Cardiac septum (tissue), 1 donor: ENCODE measurements at places on chromosomes 1 and 21. TPM values are rescaled to one million over a fixed set of nuclear protein-coding genes. Genes with fewer than 3 reads are reported as not detected.
A peak's percentile ranks its signal among the peaks of the same experiment; 100 is the strongest.

DNA sequence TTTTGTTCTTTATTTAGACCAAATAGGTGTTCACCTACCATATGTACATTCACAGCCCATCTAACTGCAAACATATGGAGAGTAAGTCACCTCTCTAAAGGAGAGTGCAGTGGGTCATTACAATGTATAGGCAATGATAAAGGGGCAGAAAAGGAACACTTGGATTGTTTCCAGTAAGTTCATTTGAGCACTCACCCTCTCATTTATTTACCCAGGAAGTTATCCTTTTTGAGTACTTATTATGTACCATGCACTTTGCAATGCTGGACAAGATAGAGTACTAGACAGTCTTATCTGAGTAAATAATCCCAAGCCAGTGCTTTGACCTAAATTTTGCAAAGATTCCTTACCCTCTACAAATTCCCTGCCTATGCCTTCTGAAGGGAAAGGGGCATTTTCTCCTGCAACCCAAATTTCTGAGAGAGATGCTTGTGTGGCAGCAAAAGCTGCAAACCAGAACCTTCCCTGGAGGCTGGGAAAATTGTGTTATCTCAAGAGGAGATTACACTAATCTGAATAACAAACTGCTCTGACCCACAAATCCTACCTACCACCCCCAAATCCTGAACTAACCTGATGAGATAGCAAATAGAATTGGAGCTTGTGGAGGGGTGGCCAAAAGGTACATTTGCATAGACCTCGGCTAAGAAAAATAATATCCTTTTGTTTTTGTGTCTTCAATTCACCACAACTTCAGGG is 18.6 kb upstream of the RGS8 start:
- no peak for DNase-seq

GRCh38 chr21:23837564-23837963 is 1769.7 kb downstream of the MRPL39 start:
- DNase-seq, result no peak

DNA sequence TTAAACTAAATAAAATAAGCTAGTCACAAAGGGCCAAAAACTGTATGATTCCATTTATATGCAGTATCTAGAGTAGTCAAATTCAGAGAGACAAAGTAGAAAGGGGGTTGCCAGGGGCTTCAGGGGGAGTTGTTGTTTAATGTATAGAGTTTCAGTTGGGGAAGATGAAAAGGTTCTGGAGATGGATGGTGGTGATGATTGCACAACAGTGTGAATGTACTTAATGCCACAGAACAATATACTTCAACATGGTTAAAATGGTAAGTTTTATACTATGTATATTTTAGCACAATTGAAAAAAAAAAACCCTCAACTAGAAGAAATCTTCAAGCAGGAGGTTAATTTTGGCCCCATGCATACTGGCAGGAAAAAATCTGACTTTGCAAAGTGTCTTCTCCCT is 24.3 kb downstream of the VAV3 start:
- no peak for DNase-seq

DNA sequence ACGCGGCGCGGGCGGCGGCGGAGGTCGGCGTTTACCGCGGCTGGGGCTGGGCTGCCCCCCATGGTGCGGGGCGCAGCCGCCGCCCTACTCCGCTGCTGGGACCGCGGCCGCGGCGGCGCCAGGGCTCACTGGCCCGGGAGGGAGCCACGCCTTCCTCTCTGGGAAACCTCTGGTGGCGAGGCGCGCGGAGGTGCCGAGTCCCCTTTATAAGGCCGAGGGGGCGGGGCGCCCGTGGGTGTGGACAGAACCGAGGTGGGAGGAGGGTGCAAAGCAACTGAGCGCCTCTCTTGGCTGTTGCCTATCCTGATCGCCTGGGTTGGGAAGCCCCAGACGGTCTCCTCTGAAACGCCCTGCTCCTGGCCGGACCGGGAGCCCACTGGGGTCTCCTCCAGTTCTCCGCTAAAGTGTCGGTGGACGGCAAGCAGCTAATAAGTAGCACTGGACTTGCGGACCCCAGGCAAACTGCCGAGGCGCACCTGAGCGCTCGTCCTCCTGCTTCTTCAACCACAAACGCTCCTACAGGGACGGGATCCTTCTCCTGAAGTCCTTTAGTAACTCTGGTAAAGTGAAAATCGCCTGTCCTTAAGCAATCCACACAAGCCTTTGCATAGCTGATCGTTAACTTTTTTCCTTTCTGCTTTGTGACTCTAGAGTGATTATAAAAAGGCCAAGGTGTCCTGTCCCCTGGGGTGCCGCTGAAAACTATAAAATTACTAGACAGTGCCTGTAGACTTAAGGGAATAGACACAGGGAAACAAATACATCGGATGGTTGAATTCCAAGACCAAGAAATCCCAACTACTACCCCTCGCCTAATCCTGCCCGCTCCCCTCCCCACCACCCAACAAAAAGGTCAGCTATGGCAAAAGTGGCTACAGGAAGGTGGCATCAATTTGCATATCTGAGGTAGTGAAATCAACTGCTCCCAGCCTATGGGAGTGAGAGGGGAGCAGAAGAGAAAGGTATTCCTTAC is at the start of gene PTGER3:
TSS of gene PTGER3 (minus strand) at position 182 of the 973 bp plus-strand sequence. CDS start 239 bp downstream, outside the sequence.
- DNase-seq, result no peak

- no peak for DNase-seq
Measured at GRCh38 chr1:1283821-1284220, 3.6 kb downstream of the SCNN1D start.

GRCh38 chr1:168613038-168613451 is 36.6 kb downstream of the XCL1 start:
- DNase-seq, result no peak

DNA sequence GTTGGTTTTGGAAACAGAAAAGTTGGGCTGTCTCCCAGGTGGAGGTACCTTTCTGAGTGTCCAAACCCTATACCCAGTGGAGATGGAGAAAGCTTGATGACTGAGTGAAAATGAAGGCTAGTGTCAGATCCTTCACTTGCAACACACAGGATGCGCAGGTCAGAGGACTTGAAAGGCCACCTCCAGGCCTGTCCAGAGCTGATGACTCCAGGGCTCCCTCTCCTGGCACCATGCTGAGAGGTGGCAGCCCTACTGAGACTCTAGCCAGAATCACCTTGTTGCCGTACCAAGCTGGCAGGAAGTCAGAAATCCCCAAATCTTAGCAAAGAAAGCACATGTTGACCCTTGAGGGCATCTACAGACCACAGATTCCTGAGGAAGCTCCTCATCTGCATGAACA is 16.4 kb downstream of the KNCN start:
- DNase-seq, result no peak

- DNase-seq, result no peak
Measured at GRCh38 chr1:28411656-28412055, 42.1 kb downstream of the PHACTR4 start.

DNA sequence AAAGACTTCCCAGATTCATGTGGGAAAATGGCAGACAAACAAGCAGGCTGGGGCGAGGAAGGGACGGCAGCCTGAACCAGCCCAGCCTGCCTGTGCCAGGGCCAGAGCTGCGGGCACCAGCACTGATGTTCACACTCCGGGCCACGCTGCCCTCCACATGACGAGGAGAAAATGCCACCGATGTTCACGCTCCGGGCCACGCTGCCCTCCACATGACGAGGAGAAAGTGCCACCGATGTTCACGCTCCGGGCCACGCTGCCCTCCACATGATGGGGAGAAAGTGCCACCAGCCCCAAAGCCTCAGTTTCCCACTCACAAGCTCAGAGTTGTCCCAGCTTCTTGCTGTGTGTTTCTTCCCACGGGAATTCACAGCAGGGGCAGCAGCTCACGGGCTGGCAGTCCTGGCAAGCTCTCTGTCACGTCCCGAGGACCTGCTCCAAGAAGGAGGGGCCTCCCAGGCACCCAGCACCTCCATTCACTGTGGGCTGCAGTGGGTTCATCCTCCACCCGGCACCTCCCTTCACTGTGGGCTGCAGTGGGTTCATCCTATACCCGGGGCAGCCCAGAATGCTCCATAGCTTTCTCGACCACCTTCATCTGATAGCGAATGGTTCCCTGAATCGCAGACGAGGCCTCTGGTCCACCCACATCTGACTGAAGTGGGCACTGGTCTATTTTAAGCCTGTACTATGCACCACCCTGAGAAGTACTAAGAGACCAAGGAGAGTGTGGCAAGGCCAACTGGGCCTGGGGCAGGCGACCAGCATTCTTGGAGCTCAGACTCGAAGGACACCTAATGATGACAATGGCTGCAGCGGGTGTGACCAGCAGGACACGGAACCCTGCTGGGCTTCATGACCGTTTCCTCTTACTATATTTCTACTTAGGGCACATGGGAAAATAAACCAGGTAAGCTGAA is 108.8 kb downstream of the NPHP4 start:
- no peak for DNase-seq

GRCh38 chr1:217095050-217095622 is 371.9 kb upstream of the ESRRG start:
- DNase-seq, result no peak

GRCh38 chr1:59592924-59593323 is 221.8 kb upstream of the HOOK1 start:
- DNase-seq, result no peak

- no peak for DNase-seq
Measured at GRCh38 chr1:167832693-167833092, 81.2 kb downstream of the ADCY10 start.

- DNase-seq, result no peak
Measured at GRCh38 chr1:68128157-68128556, 77.7 kb upstream of the DIRAS3 start.

DNA sequence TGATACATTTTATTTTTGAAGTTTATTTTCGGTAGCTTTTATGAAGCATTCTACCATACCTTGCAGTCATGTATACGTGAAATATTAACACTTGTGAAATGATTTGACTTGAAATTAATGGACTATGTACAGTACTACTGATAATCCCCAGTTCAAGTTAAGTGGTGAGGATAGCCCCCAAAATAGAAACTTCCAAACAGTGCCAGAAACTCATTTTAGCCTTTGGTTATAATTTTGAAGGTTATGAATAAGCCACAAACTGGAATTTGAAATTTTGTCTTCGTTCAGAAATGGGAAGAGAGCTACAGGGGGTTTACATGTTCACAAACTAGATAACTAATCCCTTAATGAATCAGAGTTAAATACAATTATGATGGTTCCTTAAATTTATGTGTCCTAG is 1.5 kb upstream of the HNRNPU start:
- no peak for DNase-seq

DNA sequence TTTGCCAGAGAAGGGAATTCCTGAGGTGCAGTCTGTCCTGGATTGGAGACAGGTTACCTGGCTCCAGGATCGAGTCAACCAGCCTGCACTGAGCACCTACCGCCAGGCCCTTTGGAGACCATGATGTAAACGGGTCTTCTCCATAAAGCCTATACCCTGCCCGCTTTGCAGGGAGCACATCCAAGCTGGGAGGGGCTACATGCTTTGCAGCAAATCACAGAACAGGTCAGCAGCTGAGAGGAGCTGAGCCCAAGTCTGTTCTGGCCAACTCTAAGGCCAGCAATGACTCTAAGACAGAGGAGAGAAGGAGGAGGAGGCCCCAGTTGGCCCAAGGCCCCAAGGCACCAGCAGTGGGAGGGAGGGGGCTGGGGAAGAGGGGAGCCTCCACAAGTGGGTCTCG is 15.5 kb upstream of the RSPO1 start:
- no peak for DNase-seq

DNA sequence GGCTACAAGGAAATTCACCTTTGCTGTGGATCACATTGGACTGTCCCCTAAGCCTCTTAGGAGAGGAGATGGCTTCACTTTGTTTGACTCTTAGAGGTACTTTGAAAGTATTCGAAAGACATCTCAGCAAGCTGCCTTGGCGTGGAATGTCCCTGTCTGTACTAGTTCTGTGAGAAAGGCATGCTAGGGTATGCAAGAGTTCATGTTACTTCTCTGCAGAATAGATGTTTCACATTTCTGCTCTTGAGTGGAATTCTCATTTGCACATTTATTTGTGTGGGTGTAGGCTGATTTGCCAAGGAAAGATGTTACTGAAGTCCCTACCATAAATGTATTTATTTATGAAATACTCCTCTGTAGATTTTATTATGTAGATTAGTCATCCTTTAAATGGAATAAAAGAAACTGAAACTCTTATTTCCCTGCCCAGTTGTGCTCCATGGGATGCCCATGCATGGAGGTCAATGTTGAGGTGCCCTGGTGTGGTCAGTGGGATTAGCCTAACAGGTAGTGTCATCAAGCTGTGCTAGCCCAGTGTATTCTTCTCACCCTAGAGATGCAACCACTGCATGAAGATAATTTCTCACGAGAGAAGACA is 13.8 kb downstream of the MIA3 start:
- DNase-seq, result no peak

DNA sequence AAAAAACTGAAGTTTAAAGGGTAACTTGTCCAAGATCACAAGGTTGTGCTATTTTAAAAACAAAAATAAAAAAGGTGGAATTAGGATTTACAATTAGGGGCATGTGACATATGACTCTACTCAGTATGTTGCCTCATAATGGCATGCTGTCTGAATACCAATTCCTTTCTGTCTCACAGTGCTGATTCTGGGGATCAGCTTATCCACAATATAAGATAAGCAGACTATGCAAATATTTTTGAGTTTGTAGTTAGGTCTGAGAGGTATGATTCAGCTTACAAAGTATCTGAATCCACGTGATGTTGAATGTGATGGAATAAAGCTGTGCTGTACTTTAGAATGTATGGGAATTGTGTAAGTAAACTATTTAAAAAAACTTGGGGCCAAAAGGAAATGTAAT is 216.6 kb downstream of the HHIPL2 start:
- no peak for DNase-seq

- no peak for DNase-seq
Measured at GRCh38 chr1:85058311-85058710, 10.0 kb upstream of the MCOLN3 start.

- no peak for DNase-seq
Measured at GRCh38 chr1:233367057-233367803, 39.7 kb downstream of the MAP3K21 start.

DNA sequence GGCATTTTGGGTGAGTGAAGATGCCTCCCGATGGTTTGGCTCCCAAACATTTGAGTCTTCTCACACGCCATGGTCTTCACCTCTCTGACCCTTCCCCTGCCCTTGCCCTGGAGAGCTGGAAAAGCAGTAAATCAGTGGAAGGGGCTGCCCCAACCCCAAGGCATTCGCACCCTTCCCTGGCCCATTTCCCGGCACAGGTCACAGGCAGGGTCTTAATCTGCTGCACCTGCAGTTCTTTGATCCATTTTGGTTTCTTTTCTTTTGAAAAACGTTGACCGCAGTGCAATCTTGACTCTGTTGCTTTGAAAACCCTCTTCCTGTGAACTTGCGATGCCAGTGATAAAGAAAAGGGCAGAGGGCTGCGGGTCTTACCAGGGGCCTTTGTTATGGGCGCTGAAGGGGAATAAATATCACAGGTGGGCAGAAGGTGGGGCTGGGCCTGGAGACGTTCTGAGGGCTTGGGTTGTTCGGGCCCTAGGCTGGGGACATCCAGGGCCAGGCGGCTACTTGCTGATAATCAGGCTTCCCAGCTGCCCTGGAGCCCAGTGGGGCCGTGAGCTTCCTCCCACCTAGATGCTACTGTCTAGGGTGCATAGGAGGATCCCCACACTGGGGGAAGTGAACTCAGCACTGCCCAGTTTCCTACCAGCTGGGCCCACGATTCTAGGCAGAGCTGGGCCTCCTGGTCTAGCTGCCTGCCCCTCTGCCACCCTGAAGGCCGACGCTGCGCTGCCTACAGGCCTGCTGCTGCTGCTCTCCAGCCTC is 38.6 kb upstream of the EPS8L3 start:
- DNase-seq, result peak; percentile 73

OR2T10 gene
- not detected for total RNA-seq

KHDRBS1 gene
- total RNA-seq, result 73.1 TPM

C8B gene
- not detected for total RNA-seq

OR6N1 gene
- total RNA-seq, result not detected

HIVEP3 gene
- 3.7 TPM for total RNA-seq

SPRR5 gene
- total RNA-seq, result not detected

MFN2 gene
- total RNA-seq, result 619 TPM

TDRD10 gene
- total RNA-seq, result 5.0 TPM

ESRRG gene
- 32.3 TPM for total RNA-seq

KLF17 gene
- not detected for total RNA-seq
